Camera-type eye (tissue), 1 donor: ENCODE measurements at places on chromosomes 5 and 9. TPM values are rescaled to one million over a fixed set of nuclear protein-coding genes. Genes with fewer than 3 reads are reported as not detected.

LECT2 gene
- not detected for total RNA-seq

CLIC3 gene
- 1.1 TPM for total RNA-seq

ST8SIA4 gene
- total RNA-seq = 16.4 TPM

TDRD7 gene
- 108 TPM for total RNA-seq

FLT4 gene
- total RNA-seq = 15.1 TPM

FREM1 gene
- total RNA-seq = 20.4 TPM

PTGER4 gene
- 8.5 TPM for total RNA-seq

QSOX2 gene
- total RNA-seq = 20.5 TPM

FIBCD1 gene
- total RNA-seq = 10.2 TPM

PCDHGC4 gene
- 25.1 TPM for total RNA-seq

GPX3 gene
- 129 TPM for total RNA-seq

SPINK13 gene
- not detected for total RNA-seq

TLX3 gene
- not detected for total RNA-seq

STC2 gene
- total RNA-seq = 48.9 TPM

SPTAN1 gene
- 528 TPM for total RNA-seq

HRH2 gene
- 1.8 TPM for total RNA-seq

CCNJL gene
- 10.8 TPM for total RNA-seq

LRRC19 gene
- not detected for total RNA-seq

SUSD1 gene
- total RNA-seq = 44.2 TPM

TUSC1 gene
- total RNA-seq = 15.2 TPM

FOXD4L4 gene
- 0.22 TPM for total RNA-seq
